ENCODE measurements at places on chromosomes 2 and 18. TPM values are rescaled to one million over a fixed set of nuclear protein-coding genes. Genes with fewer than 3 reads are reported as not detected.

- H3K4me3 ChIP-seq: no peak overlapping the region
- no peaks in the 10 kb centered on the region for H3K27me3 ChIP-seq
- no peak overlapping the region for H3K27ac ChIP-seq
Observed at GRCh38 chr2:107576991-107577390, 249.7 kb upstream of the RGPD4 start.

DNA sequence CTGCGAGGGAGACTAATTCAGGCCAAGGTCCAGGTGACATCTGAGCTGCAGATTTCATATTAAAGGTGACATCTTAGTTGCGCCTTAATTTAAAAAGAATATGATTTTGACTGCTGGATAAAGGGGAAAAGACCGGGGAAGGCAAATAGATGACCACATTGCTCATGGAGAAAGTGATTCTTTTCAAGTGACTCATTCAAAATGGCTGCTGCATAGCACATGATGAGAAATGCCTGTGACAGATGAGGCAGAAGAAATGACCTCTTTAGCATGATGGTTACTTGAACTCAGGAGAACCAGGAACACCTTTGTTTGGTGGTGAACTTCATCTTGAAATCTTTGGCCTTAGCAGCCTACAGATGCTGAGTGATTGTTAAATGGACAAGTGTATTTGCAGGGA, 385.8 kb upstream of the TRIB2 start:
- H3K4me3 ChIP-seq: no peak overlapping the region
- no peaks in the 10 kb centered on the region for H3K36me3 ChIP-seq
- H3K27ac ChIP-seq: no peak overlapping the region
- DNase-seq: no peak
- no peaks in the 10 kb centered on the region for H3K27me3 ChIP-seq
- no peaks in the 10 kb centered on the region for H3K4me1 ChIP-seq

- no peaks in the 10 kb centered on the region for H3K36me3 ChIP-seq
- H3K4me1 ChIP-seq: no peaks in the 10 kb centered on the region
- no peak overlapping the region for H3K27ac ChIP-seq
- no peaks in the 10 kb centered on the region for H3K27me3 ChIP-seq
Observed at GRCh38 chr18:75407468-75408437, 19.8 kb downstream of the SMIM21 start.

- H3K36me3 ChIP-seq: no peaks in the 10 kb centered on the region
- peak overlapping the region; percentile 84 for H3K4me3 ChIP-seq
- peak overlapping the region; percentile 36 for H3K27ac ChIP-seq
Observed at GRCh38 chr2:203533676-203534591, 1.2 kb downstream of the RAPH1 start.

DNA sequence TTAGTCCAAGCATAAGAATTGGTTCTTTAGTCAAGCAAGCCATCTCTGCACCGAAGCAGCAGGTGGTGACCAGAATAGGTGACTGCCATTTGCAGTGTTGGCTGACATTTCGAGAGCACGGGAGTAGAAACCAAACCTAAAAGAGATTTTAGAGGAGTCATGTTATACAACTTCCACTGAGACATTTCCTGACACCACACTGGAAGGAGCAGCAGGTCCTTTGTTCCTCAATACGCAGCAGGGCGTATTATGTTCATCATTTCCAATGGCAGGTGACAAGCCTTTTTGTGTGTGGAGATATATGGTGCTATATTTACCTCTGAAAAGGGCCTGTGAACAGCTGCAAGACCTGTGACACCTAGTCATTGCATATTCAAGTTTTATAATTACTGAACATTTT, 418.8 kb upstream of the NETO1 start:
- no peak overlapping the region for H3K4me3 ChIP-seq
- H3K4me1 ChIP-seq: no peaks in the 10 kb centered on the region
- DNase-seq: no peak
- no peak overlapping the region for H3K27ac ChIP-seq
- no peaks in the 10 kb centered on the region for H3K36me3 ChIP-seq

IL1R1 gene
- 23.5 TPM for total RNA-seq

- no peak overlapping the region for H3K27ac ChIP-seq
- no peaks in the 10 kb centered on the region for H3K4me1 ChIP-seq
- H3K4me3 ChIP-seq: no peak overlapping the region
- H3K36me3 ChIP-seq: no peaks in the 10 kb centered on the region
Observed at GRCh38 chr2:226813148-226813701, 13.6 kb upstream of the IRS1 start.

DNA sequence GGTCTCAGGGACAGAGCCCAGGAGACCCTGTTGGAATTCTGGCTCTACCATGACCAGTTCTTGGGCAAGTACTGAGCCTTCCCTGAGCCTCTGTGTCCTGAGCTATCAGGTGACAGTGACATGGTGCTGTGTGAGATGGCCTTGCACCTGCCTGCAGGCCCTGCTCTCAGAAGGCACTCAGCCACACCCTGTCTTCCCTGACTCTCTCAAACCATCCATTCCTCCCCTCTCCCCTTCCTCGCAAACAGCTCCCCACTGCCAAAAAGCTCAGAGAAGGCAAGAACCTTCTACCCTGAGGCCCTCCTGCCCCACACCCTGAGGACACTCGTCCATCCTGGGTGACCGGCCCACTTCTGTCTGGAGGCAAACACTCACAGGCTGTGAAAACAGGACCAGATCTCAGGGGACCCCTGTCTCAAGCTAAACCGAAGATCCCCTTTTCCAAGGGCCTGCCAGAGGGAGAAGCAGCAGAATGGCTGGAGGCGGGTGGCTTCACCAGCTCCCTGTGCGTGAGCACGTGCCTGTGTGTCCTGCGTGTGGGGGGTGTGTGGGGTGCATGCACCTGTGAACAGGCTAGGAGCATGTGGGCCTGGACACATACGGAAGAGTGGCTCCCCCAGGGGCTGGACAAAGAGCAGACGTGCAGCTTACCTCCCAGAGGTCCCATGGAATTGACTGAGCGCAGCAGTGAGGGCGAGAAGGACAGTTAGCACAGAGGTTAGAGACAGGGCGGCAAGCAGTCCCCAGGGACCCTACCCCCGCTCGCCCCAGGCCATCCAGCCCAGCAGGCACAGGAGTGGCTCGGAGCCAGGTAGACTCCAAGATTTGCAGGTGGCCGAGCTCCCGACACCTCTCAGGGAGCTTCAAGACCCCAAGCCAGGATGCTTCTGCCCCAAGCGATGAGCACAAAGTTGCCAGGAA, 53.9 kb downstream of the BIN1 start:
- H3K27ac ChIP-seq: no peak overlapping the region
- H3K4me3 ChIP-seq: no peak overlapping the region
- H3K27me3 ChIP-seq: no peaks in the 10 kb centered on the region
- DNase-seq: peak; percentile 34
- peaks cover 5% of the 10 kb centered on the region for H3K36me3 ChIP-seq
- peaks cover 9% of the 10 kb centered on the region for H3K4me1 ChIP-seq

MATN3 gene
- total RNA-seq: 16.2 TPM

DNA sequence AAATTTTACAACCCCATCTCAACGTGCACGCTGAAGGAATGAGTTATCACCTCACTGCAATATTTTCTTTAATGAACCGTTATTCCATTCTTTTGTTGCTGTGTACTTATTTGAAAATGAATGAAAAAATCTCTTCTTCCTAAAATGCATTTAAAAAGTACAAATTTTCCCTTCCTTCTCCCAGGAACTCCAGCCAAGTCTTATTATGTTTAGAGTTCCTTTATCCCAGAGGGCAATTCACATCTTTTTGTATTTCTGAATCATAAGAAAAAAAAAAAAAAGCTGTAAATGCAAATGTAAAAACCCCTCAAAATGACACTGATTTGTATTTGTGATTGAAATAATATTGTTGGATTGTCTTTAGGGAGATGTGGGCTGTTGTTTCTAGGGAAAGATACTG, 2194.3 kb upstream of the CELF4 start:
- peaks cover 5% of the 10 kb centered on the region for H3K4me1 ChIP-seq
- no peaks in the 10 kb centered on the region for H3K27me3 ChIP-seq
- H3K4me3 ChIP-seq: no peak overlapping the region
- no peaks in the 10 kb centered on the region for H3K36me3 ChIP-seq

CTNNA2 gene
- not detected for total RNA-seq

GRCh38 chr2:222844323-222844722, 16.5 kb upstream of the ACSL3 start:
- H3K36me3 ChIP-seq: no peaks in the 10 kb centered on the region
- no peak overlapping the region for H3K4me3 ChIP-seq
- no peak overlapping the region for H3K27ac ChIP-seq
- DNase-seq: no peak

ZNF521 gene
- 0.09 TPM for total RNA-seq

C1GALT1C1L gene
- total RNA-seq: 0.37 TPM

- no peak for DNase-seq
- H3K36me3 ChIP-seq: no peaks in the 10 kb centered on the region
- H3K27me3 ChIP-seq: no peaks in the 10 kb centered on the region
- no peak overlapping the region for H3K4me3 ChIP-seq
- H3K27ac ChIP-seq: no peak overlapping the region
- peaks cover 10% of the 10 kb centered on the region for H3K4me1 ChIP-seq
Observed at GRCh38 chr18:26362021-26362420, 135.8 kb downstream of the TAF4B start.

DNA sequence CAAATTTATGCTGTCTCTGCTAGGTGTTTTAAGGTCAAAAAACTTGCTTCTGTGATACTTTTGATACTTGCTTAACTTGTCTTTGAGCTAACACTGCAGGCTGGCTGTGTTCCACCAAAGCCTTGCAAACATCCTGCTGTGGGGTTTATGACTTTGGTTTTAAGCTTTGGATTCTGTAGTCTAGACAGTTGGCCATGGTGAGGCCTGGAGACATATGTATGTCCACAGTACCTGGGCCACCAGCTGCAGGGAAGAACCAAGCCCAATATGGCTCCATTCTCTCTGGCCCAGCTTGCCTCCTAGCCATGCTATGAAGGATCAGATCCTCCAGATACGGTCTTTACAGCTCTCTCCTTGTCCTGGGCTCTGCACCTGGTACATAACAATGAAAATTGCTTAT, 113.9 kb downstream of the INO80D start:
- peaks cover 37% of the 10 kb centered on the region for H3K4me1 ChIP-seq
- H3K4me3 ChIP-seq: no peak overlapping the region
- H3K27me3 ChIP-seq: no peaks in the 10 kb centered on the region
- H3K27ac ChIP-seq: no peak overlapping the region
- peak; percentile 54 for DNase-seq
- peaks cover 2% of the 10 kb centered on the region for H3K36me3 ChIP-seq

GRCh38 chr2:205759257-205759656, 77.0 kb downstream of the NRP2 start:
- no peaks in the 10 kb centered on the region for H3K27me3 ChIP-seq
- no peaks in the 10 kb centered on the region for H3K36me3 ChIP-seq
- no peak for DNase-seq
- H3K4me3 ChIP-seq: no peak overlapping the region
- peaks cover 11% of the 10 kb centered on the region for H3K4me1 ChIP-seq
- no peak overlapping the region for H3K27ac ChIP-seq

DNA sequence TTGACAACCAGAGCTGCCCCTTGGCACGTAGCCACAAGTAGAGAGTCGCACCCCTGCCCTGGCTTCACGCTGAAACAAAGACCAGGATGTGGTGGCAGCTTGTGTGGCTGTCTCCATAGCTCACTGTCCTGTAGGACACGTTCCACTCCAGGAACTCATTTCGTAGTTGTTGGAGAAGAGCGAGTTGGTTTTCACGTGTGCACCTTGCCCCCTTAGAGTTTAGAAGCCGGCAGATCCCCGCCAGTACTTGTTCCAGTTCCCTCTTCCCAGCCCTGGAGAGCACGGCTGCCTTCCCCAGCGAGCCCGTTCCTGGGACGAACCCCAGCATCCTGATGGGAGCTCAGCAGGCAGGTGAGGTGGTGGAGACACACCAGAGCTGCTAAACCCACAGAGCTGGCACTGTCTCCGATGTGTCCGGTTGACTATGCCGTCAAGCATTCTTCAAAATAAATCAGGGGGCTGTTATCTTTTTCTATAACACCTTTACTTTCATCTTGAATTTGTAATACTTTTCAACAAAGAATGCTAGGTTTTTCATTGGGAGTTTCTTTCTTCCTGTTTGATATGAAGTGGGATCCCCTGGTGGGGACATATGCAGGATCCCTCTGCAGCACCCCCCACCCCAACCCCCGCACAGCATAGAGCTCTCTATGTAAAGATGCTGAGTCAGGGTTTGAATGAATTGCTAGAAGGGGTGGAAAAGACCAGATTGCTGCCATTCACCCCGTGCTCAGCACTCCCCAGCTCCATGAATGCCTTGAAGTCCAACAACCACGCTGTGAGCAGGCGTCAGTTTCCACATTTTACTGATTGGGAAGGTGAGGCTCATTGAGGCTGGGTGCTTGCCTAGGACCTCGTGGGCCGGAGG, 44.5 kb downstream of the GREB1 start:
- no peaks in the 10 kb centered on the region for H3K36me3 ChIP-seq
- no peaks in the 10 kb centered on the region for H3K27me3 ChIP-seq
- no peak overlapping the region for H3K4me3 ChIP-seq
- no peak for DNase-seq

CFAP65 gene
- 0.34 TPM for total RNA-seq

GRCh38 chr18:69380324-69380723, 20.4 kb upstream of the DOK6 start:
- H3K27ac ChIP-seq: no peak overlapping the region
- no peaks in the 10 kb centered on the region for H3K27me3 ChIP-seq
- H3K4me1 ChIP-seq: no peaks in the 10 kb centered on the region
- DNase-seq: no peak
- no peak overlapping the region for H3K4me3 ChIP-seq

GRCh38 chr18:26503382-26503781, 45.0 kb downstream of the KCTD1 start:
- no peaks in the 10 kb centered on the region for H3K4me1 ChIP-seq
- H3K36me3 ChIP-seq: no peaks in the 10 kb centered on the region
- no peak for DNase-seq
- H3K27me3 ChIP-seq: no peaks in the 10 kb centered on the region
- no peak overlapping the region for H3K27ac ChIP-seq

GKN1 gene
- total RNA-seq: not detected

- no peak overlapping the region for H3K4me3 ChIP-seq
- H3K36me3 ChIP-seq: peaks cover 2% of the 10 kb centered on the region
- no peak overlapping the region for H3K27ac ChIP-seq
- no peaks in the 10 kb centered on the region for H3K4me1 ChIP-seq
Observed at GRCh38 chr2:39335930-39336329, 92.2 kb upstream of the CDKL4 start.

DNA sequence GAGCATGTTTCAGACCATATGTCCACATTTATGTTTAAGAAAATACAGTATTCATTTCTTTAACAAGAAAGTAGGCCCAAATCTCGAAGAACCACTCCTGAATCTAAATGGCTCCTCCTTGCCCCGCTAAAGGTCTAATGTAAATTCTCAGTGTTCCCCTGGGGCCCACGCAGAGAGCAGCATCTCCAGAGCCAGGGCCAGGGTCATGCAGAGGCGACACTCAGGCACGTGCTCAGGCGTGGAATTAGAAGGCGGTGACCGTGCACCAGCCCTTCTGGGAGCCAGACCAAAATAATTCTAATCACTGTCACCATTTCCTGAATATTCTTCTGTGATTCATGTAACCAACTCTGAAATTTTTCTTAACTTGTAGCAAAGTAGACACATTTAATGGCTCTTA, 68.3 kb upstream of the MYT1L start:
- no peak for DNase-seq
- H3K27me3 ChIP-seq: no peaks in the 10 kb centered on the region
- H3K36me3 ChIP-seq: no peaks in the 10 kb centered on the region
- no peak overlapping the region for H3K27ac ChIP-seq
- H3K4me1 ChIP-seq: no peaks in the 10 kb centered on the region
